ENCODE measurements at places on chromosomes 6 and 20.

DNA sequence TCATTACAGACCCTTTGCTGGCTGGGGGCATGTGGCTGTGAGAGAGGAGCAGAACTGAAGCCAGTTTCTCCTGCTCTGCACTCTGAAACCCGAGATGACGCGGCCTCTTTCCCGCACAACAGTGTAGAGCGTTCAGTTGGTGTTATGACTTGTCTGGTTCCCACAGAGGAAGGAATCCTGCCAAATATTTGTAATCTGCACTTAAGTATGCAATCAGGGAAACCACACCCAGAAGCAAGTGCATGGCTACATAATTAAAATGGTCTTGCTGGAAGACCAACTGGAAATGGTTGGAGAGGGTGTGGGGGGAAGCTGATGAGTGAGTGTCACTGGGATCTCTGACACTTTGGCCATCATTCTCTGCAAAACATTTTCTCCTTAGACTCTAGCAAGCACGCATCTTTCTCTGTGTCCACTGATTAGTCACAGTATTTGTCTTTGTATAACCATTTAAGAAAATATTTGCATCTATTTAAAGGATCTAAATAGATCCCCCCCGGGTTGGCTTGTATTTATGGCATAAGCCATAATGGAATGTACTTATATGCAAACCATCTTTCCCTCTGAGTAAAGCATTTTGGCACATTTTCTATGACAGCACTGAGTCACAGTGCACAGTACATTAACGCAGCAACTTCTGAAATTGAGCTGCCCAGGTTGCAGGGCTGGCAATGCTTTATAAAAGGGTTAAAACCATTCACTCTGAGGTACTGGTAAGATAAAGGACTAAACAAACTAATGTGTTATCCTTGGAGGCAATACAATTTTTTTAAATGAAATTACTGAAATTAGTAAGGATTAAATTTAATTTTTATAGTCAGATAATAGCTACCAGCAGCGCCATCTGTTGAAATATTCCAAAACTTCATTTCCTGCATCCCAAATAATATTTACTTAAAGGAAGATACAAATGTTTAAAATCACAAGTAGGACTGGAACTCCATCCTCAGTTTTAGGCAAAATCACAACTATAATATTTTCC is 76.7 kb downstream of the FOXC1 start:
- DNase-seq: no peak

- DNase-seq: no peak
Observed at GRCh38 chr6:37675100-37675499, 22.6 kb downstream of the MDGA1 start.

GRCh38 chr6:120608826-120609225 is 725.5 kb downstream of the TBC1D32 start:
- no peak for DNase-seq

GRCh38 chr6:12698298-12698697 is 18.3 kb upstream of the PHACTR1 start:
- no peak for DNase-seq

DNA sequence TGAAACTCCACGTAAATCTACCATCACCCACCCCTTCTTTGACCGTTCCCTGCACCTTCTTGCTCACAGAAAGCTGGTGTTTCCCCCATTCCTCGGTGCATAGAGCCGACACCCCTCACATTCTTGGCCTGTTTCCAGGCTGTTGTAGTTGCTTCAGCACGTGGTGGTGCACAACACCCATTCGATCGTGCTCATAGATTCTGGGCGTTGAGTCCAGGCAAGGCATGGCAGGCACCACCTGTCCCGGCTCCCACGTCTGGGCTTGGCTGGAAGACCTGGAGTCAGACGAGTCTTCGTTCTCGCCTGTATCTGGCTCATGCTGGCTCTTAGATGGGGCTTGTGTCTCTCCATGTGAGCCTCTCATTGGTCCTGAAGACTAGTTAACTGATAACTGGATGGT is 100.6 kb downstream of the FAM120B start:
- DNase-seq: no peak

DNA sequence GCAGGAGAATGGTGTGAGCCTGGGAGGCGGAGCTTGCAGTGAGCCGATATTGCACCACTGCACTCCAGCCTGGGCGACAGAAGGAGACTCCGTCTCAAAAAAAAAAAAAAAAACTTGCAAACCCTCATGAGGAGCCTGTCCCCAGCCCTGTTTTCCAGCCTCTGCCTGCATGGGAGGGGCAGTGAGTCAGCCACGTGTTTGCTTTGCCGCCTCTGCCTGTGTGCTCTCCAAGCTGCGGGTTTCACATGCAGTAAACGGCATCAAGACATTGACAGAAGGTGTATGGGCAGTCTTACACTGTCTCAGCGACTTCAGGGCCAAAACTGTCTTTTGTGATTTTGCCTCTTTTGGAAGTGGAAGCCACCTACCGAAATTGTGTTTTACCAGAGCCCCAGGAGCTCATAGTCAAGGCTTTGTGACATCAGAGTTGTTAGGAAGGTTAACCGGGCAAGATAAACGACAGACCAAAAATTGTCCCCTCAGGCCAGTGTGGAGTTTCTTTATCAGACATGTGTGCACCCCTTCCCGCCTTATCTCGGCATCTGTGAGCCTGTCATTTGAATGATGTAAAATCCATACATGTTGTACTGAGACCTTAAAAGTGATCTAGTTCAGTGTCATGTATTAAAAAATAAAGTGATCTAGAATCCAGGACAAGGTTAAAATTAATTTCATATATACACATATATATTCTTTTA is 52.9 kb downstream of the RPP40 start:
- DNase-seq: no peak

- no peak for DNase-seq
Observed at GRCh38 chr6:792662-793061, 99.7 kb upstream of the EXOC2 start.

DNA sequence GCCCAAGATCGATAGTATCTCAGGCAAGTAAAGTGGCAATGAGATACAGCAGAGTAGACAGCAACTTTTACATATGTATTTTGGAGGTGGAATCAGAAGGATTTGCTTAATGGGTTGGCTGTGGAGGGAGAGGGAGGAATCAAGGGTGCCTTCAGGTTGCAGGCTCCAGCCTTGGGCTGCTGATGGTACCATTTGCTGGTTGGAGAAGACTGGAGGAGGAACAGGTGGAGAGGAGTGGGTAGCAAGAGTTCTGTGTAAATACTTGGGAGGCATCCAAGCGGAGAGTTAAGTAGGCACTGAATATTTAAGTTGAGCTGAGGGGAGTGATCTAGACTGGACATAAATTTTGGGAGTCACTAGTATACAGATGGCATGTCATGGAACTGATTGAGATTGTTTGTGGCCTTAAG is 5.2 kb downstream of the BICRAL start:
- DNase-seq: no peak

DNA sequence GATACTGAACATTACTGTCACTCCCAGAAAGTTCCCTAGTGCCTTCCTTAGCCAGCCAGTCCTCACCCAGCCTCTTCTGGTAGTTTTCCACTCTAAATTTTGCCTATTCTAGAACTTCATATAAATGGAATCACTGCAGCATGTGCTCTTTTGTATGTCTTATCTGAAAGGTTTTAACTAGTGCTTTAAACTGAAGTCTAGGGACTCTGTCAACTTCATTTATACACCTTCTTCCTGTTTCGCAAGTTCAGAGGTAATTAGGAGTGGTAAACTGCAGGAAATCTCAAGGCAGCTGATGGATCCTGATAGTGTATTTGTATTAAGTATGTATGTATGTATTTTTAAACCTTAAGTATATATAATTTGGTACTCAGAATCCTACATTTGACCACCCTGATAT is 94.3 kb downstream of the TCP11 start:
- DNase-seq: no peak

- no peak for DNase-seq
Observed at GRCh38 chr20:2331106-2331505, 35.3 kb downstream of the TGM3 start.

- DNase-seq: no peak
Observed at GRCh38 chr20:31712564-31713311, 9.9 kb downstream of the BCL2L1 start.

DNA sequence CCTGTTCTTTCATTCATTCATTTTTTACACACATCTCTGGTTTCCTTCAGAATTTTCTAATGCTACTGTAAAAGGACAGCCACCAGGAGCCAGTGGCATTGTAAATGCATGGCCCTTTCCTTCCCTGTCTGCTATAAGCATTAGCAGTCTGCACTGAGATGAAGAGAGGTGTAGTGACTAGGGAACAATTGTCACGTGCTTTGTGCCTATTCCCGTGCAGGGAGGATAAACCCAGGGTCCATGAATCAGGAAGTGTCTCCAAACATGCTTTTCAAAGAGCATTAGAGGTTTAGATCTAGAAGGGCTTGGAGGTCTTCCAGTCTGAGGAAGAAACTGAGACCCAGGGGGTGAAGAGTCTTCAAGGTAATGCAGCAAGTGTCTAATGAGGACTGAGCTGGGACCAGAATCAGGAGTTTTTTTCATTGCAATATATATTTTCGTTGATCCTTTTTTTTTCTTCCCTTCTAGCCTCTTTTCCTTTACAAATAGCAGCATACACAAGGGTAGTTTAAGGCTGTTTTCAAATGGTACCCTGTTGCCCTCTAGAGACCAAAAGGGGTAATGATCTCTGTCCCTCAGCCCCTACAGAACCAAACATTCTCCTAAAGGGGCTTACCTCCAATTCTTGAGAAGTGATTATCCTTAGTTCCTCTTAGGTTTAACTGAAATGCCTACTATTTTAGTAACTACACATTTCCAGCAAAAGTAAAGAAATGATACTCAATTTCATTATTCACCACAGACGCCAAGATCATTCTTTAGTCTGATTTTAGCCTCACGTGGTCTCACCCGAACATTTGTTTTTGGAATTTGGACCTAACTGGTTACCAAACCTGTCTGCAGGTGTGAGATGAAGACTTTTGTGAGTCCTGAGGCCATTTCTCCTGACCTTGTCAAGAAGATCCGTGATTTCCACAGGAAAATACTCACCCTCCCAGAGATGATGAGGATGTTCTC is 6.6 kb downstream of the TRIM15 start:
- DNase-seq: no peak

DNA sequence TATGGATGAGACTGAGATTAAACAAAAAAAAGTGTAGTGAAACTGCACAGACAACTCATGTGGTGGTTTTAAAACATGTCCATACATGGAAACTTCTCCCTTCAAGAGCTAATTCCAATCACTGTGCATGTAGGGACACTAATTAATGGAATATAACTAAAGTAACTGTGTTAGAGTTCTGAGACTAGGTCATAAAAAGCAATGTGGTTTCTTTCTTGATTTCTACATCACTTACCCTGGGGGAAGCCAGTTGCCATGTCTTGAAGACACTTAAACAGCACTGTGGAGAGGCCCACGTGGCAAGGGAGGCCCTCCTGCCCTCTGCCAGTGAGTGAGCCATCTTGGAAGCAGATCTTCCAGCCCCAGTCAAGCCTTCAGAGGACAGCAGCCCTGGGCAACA is 118.2 kb upstream of the DST start:
- no peak for DNase-seq

DNA sequence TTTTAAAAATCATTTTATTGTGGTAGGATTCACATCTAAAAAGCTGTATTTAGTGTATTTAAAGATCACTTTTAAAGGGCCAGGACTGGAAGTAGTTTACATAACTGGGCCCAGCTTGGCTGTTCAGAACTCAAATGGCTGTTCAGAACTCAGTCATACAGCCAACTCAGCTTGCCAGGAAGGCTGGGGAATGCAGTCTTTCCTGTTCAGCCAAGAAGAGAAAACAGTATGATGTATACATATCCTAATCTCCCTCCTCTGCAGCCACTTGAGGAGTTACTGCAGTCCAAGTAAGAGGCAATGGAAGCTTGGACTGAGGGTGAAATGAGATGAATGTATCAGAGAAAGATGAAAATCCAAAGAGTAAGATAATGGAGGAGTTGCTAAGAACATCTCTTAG is 24.6 kb downstream of the DSTN start:
- DNase-seq: no peak

DNA sequence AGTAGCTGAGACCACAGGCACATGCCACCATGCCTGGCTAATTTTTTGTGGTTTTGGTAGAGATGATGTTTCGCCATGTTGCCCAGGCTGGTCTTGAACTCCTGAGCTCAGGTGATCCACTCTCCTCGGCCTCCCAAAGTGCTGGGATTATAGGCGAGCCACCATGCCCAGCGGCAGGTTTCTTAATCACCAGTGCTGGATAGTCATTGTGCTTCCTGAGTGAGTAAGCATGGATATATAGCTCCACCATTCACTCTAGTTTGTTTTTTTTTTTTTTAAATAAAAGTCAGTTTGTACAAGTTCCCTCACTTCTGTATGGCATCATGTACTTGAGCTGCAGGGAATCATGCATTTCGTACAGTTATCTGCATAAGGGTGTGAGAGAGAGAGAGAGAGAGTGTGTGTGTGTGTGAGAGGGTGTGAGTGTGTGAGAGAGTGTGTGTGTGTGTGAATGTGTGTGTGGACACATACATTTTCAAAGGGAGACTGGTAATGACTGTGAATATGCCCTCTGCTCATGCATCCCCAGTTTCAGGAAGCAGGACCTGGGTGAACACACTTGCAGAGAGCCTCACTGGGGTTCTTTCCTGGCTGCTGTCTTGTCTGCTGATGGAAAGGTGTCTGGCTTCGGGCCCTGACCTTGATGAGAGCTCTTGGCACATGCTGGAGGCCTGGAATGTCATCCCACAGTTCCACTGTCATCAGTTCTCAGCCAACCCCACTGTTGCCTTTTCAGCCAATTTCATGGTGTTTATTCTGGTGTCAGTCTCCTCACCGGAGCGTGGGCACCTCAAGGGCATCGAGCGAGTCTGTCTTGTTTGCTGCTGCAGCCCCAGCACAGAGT is 65.0 kb upstream of the XRN2 start:
- DNase-seq: no peak

GRCh38 chr6:155349129-155349528 is 34.8 kb upstream of the TFB1M start:
- no peak for DNase-seq

DNA sequence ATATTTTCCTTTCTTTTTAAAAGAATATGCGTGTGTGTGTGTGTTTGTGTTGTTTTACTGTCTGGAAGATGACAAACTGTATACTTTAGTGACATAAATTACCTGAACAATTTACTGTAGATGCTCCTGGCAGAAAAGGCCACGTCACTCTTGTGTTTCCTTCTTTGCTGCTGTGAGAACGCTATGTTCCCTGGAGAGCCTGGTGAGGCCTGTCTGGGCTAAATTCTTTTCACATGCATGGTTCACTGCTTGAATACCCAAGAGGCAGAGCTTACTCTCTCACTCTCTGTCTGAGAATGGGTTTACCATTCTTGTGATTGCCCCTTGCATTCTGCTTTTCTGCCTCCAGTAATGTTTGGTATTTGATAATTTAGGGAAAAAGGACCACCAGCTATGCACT is 64.3 kb downstream of the EDN1 start:
- DNase-seq: no peak
